ENCODE measurements at places on chromosomes 6 and 20.

DNA sequence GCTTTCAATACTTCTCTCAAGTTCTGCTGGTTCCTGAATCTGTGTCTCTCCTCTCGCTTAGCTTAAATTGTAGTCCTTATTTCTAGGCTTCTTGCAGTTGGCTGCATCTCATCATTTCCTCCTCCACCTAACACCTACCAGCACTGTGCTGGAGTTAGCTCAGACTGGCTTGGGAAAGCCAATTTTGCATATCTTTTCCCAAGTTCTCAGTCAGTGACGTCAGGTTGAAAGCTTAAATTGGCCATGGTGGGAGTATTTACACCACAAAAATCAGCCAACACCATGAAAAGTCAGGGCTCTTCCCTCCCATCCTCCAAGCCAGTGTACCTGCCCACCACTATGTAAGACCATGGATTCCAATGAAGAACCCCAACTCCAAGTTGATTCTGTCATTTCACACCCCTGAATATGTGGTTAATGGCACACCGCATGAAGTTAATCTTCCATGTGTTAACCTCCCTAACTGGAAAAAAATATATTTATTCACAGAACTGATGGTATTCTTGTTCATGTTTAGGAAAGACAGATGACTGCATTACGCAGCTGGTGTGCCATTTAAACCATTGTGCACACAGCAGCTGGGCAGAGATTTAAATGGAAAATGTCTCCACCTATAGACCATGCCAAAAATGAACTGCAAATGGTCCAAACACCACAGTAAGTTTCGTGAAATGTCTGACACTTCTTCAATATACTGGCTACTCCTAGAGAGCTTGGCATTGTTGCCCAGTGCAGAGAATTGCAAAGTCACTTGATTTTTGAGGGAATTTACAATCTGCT, 274.1 kb upstream of the MAP3K7 start:
- no peak for DNase-seq

DNA sequence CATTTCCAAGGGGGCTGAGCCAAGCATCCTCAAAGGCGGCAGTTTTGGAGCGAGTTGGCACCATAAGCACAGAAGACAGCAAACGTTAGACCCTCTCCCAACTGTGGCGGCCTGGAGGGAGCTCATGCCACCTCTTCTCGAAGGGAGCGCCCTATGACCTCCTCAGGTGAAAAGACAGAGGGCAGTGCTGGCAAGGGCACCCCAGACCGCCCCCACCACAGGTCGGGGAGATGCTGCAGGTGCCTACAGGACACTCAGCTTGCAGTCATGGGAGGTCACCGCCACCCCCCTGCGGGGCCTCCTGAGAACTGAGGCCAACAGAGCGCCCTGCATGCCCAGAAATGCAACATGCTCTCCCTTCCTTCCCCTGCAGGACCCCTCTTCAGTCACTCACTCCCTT, 45.1 kb upstream of the BHLHE23 start:
- DNase-seq, result no peak

GRCh38 chr20:33677991-33678702, 3.9 kb upstream of the NECAB3 start:
- no peak for DNase-seq

DNA sequence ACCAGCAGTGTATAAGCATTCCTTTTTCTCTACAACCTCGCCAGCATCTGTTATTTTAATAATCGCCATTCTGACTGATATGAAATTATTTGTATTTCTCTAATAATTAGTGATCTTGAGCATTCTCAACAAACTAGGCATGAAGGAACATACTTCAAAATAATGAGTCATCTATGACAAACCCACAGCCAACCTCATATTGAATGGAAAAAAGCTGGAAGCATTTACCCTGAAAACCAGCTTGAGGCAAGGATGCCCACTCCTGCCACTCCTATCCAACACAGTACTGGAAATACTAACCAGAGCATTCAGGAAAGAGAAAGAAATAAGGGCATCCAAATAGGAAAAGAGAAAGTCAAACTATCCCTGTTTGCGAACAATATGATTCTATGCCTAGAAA, 390.6 kb upstream of the ID4 start:
- no peak for DNase-seq

GRCh38 chr20:2417213-2417541, 36.5 kb downstream of the TGM6 start:
- DNase-seq, result no peak

- peak; percentile 36 for DNase-seq
These were observed 46.0 kb downstream of the SLC35D3 start for GRCh38 chr6:136967876-136968752.

DNA sequence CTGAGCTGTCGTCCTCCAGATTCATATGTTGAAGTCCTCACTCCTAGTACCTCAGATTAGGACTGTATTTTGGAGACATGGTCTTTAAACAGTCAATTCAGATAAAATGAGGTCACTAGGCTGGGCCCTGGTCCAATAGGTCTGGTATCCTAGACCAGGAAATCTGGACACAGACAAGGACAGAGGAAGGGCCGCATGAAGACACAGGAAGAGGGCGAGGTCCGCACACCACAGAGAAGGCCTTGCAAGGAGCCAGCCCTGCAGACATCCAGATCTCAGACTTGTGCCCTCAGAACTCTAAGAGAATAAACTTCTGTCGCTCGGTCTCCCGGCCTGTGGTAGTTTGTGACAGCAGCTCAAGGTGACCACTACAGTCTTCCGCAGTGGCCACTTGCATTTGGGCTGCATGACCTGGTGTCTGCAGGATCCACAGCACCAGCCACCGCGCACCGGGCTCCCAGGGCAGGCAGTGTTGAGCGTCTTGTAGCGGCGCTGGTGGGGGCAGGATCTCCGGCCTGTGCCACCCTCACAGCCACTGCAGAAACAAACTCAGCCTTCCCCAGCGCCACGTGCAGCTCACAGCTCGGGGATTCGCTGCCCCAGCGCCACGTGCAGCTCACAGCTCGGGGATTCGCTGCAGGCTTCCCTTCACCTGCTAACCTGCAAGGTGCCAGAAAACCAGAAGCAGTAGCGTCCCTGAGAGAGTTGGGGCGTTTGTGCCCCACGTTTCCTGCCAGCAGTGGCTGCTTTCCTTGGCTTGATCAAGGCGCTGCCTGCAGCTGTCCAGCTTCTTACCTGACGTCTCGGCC, 6.0 kb upstream of the RBM38 start:
- no peak for DNase-seq

DNA sequence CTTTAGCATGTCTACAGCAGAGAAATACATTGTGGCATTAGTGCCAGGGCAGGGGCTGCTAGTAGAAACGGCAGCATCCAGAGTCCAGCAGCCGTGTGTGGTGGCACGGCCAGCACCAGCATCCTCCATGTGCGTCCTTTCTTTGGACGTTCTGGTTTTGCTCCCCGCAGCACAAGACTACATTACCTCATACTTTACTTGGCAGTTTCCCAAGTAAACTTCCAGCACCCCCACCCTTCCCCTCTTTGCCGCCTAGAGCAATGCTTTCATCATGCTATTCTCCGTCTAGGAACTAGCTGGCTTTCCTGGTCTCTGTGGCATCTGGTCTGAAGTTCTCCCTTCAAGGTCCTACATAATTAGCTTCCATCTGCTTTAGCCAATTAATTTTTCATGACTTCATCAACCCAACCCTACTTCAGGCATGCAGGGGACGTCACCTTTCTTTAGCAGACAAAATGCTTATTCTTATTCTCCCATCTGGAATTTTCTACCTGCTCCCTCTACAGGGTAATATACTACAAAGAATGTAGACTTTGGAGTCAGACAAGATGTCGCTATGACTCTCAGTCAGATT, 67.6 kb downstream of the BLOC1S5 start:
- DNase-seq, result no peak

DNA sequence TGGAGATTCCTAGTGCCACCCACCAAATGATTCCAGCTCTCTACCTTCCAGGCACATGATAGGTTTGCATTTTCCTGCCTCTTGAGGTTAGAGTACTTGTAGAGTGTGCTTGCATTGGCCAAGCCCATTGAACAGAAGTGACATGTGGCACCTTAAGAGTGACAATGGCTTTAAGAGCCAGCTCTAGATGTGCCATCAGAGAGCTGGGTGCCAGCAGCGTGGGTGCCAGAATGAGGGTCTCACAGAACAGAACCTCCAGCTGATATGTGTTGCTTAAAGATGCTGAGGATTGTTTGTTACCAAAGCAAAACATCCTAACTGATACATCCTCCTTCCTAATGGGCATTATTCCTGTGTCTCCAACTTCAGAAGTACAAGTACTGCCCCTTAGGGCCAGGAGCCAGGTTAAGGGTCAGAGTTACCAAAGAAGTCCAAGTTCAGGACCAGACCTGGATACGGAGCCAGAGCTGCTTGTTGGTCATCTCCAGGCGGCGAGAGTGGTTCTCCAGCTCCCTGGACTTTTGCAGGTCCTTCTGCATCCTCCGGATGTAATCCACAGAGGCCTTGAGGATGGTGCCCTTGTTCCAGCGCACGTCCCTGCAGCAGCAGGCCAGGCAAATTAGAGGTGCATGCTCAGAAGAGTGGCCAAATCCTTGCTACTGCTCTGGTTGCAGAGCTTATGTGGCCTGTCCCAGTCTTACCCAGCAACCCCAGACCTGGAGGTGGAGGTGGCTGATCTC, 47.5 kb downstream of the MDFI start:
- DNase-seq, result no peak

DNA sequence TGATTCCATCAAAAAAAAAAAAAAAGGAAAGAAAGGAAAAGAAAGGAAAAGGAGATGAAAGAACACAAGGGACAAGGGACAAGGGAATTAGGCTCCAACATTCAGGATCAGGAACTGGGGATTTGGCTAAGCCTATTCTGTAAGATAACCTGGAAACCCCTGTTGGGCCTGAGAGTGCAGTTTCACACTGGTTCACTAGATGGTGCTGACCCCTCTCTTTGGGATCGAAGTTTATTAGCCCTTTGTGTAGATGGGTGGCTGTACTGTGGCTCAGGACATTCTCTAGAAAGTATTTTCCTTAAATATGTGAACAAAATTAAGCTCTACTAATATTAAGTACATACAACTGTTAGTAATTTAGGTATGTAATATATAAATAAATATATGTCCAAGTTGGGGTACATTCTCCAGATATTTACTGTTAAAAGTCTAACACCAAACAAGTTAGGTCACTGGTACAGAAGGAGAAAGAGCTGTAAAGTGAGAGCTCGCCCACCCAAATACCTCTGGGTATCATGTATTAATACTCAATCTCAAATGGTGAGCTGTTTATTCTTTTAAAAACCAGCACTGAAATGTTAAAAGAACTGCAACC, 6.3 kb downstream of the OR2A4 start:
- DNase-seq, result peak; percentile 9

- DNase-seq, result no peak
These were observed 49.2 kb downstream of the RNF144B start for GRCh38 chr6:18436341-18436740.

GRCh38 chr6:48691420-48691819, 580.4 kb upstream of the PTCHD4 start:
- DNase-seq, result no peak

GRCh38 chr20:15945289-15945688, 628.0 kb downstream of the KIF16B start:
- DNase-seq, result no peak

DNA sequence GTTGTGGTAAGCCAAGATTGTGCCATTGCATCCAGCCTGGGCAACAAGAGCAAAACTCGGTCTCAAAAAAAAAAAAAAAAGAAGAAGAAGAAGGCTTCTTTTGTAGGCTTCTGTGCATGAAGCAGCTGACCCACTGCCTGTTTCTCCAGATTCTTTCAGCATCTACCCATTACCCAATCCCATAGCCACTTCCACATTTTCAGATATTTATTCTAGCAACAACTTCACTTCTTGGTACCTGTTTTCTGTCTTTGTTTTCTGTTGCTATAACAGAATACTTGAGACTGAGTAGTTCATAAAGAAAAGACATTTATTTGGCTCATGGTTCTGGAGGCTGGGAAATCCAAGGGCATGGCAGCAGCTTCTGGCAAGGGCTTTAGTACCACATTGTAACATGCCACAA, 95.3 kb upstream of the SGK1 start:
- no peak for DNase-seq

- DNase-seq, result no peak
These were observed 73.2 kb downstream of the TRERF1 start for GRCh38 chr6:42378536-42378935.

GRCh38 chr20:54228841-54229240, 21.0 kb downstream of the PFDN4 start:
- no peak for DNase-seq

DNA sequence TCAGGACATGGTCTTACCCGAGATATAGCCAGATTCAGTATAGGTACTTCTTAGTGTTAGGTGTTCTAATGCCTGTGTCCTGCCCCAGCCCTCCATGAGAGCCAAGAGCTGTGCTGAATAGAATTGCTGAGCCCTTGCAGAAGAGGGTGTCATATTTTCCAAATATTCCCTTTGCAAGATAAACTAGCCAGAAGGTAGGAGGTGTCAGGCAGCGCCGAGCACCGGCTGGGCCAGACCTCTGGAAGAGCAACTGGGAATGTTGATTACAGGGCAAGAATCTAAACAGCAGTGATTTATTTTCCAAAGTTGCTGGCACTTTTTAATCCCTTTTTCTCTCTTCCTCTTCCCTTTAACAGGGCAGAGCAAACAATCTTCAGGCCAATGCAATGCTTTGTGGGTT, 37.1 kb upstream of the EZR start:
- no peak for DNase-seq

DNA sequence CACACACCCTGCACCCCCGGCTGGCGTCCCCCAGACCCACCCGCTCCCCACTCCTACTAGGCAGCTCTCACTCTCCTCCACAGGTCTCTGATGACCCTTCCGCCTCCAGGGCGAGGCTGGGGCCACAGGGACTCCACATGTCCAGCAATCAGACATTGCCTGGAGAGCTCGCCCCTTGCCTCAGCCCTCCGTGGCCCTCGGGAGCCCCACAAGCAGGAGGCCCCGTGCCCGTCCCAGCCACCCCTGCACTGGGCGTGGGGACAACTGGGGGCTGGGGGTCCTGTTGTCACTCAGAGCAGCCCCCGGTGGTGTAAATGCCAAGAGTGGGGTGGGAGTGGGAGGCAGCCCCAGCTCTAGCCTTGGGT, 1.5 kb downstream of the COL20A1 start:
- DNase-seq, result no peak

- peak; percentile 37 for DNase-seq
These were observed at the start of gene SLC16A10 for GRCh38 chr6:111087106-111087835. Gene SLC16A10, plus strand, starts transcription at chr6:111087503. Its CDS starts 250 bp downstream, at chr6:111087753.

DNA sequence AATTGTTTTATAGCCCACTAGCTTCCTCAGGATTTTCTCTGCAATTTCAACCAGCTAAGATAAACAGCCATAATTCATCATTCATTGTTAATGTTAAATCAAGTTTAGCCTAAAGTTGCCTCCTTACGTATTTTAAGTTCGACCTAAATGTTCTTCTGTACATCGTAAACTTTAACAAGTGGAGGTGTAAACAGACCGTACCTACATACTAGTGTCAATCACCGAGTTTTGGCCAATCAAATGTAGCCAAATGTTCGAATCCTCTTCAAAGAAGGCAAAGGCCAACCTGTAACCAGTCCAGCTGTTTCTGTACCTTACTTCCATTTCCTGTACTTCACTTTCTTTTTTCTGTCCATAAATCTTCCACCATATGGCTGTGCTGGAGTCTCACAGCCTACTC, 13.5 kb downstream of the MBOAT1 start:
- DNase-seq, result no peak

GRCh38 chr20:45223136-45223535, 2.0 kb downstream of the SEMG2 start:
- no peak for DNase-seq

Data from stimulated activated CD4-positive, alpha-beta T cell treated with anti-CD3 and anti-CD28 coated beads, TNF-alpha, amount 100 ng/mL, for 48 hours (primary cell).